ENCODE measurements at places on chromosomes 2 and 18.
A peak's percentile ranks its signal among the peaks of the same experiment; 100 is the strongest.

DNA sequence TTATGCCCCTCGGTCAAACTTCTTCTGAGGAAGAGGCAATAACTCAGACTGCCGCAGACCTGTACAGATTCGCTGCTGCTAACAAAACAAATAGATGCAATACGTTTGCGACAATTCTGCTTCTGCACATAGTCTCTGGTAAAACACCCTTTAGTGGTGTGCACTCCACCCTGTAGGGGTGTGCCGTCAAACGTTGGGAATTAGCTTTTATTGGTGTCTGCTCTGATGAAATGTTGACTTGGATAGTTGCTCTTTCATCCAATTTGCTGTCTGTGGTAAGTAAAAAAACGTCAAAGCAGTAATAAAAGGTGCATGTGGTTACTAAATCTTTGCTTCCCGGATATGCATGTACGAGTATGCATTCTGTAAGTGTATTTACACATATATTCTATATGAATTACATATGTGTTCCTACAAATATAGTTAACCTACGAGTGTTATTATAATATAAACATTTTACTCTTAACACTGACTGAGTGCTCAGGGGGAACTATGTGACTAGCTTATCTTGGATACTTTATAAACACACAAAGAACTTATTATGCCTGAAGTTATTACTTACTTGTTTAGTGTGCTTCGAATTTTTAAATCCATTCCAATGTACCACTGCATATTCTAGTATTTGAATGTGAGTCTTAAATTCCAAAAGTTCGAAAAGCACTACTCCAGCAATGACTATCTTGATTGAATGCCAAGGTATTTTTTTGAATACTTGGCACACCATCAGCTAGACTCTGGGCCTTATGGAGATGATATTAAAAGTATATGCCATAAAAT, 610.2 kb downstream of the ZEB2 start:
- DNase-seq = no peak

DNA sequence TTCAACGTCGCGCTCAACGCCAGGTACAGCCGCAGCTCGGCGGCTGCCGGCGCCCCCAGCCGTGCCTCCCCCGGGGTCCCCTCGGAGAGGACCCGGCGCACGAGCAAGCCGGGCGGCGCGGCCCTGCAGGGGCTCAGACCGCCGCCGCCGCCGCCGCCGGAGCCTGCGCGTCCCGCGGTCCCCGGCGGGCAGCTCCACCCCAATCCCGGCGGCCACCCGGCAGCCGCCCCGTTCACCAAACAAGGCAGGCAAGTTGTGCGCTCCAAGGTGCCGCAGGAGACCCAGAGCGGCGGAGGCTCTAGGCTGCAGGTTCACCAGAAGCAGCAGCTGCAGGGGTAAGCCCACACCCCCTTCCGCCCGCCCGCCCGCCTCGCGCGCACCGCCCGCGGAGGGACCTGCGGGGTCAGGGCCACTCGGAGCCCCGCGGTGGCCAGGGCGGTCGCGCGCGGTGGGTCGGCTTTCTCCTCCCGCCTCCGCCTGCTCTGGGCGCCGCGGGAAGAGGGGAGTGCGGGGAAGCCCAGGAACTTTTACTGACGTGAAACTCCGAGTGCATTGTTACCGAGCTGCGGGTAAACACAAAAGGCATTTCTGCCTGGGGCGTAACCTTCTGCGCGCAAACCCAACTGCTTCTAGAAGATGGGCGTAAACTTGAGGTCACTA, 861 bp downstream of the LTBP1 start:
- DNase-seq = peak; percentile 16

DNA sequence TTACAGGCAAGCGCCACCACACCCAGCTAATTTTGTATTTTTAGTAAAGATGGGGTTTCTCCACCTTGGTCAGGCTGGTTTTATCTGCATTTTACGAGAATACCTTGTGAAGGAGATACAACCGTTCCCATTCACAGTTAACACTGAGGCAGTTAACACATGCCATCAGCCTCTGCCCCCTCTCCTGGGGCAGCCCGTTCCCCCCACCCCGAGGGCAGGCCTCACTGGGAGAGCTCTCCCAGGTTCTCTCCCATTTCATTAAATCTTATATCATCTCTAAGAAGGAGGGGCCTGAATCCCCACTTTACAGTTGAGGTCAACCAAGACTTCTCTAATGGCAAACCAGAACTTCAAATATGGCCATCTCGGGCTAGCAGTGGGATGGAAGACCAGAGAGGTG, 95.0 kb upstream of the ST3GAL5 start:
- DNase-seq = no peak

DNA sequence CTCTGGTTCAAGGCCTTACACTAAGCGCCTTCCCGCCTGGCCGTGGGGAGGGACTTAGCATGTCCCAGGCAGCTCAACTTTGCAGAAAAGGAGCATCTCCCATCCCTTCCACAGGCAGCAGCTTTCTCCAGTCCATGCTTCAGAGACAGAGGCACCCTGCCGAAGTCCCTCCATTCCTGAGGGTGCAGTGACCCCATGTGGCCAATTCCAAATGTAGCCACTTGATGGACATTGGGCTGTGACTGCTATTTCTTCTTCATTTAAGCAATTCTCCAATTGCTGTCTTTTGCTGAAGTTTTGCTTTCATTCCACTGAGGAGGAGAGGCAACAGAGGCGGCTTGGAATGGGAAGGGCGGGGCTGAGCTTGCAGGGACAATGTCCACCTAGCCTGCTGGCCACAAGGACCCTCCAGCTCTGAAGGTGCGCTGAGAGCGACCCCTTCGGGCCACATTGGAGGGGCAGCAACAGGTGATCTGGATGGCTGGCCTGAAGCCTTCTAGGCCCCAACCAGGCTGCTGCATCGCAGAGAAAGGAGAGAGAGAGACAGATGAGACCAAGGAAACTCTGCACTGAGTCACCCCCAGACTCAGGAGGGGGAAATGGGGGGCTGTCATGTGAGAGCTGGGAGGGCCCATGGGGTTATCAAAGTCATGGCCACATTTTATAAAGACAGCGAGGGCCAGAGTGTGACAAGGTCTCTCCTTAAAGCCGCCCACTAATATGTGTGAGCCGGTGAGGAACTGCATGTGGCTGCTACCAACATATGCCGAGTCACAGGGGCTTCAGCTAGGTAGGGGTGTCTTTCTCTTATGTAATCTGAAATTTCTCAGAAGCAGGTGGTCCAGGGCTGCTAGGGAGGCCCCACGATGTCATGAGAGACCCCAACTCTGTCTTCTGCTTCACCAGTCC, 61.3 kb downstream of the LONRF2 start:
- DNase-seq = no peak

- DNase-seq = no peak
These were observed 44.0 kb downstream of the MAL start for GRCh38 chr2:95069465-95069864.

DNA sequence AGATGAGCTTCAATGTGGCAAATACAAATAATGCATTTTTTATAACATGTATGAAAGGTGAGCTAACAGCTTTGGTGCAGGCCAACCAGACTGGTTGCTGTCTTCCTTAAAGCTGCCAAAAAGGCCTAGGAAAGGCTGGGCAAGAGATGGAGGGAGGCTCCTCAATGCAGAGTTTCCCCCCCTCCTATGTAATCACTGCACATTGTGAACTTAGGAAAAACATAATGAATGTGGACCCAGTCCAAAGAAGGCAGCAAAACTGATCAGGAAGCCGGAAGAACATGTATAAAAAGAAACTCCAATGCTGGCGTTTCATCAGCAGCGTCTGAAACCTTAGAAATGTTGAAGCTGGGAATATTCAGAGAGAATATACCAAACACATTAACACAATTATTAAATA, 84.2 kb upstream of the LYPD6 start:
- DNase-seq = no peak

DNA sequence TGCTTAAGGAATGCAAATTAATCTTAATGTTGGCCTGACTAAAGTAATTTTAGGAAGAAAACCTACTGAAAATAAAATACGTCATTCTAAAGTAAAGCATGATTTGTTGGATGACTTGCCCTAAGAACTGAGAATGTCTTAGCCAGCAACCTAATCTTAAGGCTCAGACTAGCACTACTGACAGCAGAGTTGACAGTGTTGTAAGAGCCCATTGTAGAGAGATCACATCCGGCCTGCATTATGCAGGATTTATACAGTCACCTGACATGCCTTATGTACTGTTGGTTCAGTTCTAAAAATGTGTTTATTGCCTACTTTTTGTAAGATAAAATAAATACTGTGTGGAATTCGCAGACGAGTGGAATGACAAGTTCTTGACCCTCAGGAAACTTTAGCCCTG, 82.3 kb downstream of the TMEM185B start:
- DNase-seq = no peak

- DNase-seq = no peak
These were observed 772 bp downstream of the RELCH start for GRCh38 chr18:62187543-62188510.

GRCh38 chr2:215850380-215850779, 163.0 kb downstream of the MREG start:
- no peak for DNase-seq

GRCh38 chr2:236985761-236986339, 99.8 kb upstream of the COPS8 start:
- DNase-seq = no peak

GRCh38 chr18:50727721-50728471, 91.9 kb downstream of the MRO start:
- DNase-seq = no peak

DNA sequence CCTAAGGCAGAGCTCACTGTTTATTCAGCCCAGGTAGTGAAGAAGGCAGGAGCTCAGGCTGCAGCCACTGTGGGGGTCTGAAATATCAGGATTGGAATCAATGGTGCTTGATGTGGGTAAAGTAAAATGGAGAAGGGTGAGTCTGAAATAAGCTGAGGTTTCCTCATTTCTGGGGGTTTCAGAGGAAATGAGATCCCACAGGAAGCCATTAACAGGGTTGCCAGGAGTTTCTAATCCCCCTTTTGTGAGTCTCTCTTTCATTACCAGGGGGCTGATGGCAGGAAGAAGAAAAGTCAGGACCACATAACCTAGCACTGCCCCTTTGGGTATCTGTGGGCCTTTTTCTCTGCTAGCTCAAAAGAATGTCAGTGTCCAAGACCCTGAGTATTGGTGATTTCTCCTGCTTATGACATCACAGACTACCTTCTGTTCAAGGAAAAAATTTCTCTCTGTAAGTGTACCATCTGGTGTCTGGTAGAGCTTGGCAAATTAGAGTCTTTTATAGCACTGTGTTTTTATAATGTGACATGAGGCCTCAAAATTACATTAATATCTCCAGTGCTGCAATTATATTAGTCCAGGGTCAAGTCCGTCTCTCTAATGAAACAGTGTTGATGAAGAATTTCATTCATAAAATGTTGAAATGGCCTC, 56.0 kb downstream of the LBH start:
- no peak for DNase-seq

GRCh38 chr2:214593727-214594126, 182.9 kb downstream of the VWC2L start:
- no peak for DNase-seq

DNA sequence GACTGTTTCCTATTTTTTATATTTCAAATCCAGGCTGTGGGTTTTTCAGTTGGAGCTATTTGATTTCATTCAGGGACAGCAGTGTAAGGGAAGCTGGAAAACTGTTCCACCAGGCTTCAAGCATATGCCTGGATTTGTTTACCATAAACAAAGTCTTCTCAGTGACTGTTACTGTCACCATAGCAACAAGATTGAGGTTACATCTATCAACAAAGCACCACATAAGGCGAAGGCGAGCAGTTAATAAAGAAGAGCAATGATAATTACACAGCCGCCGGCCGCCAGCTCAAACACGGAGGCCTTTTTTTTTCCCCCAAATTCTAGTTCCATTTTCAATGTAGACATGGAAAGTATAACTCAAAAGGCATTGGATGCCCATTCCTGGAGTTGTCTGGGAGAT, 553.7 kb upstream of the SYT4 start:
- DNase-seq = no peak

DNA sequence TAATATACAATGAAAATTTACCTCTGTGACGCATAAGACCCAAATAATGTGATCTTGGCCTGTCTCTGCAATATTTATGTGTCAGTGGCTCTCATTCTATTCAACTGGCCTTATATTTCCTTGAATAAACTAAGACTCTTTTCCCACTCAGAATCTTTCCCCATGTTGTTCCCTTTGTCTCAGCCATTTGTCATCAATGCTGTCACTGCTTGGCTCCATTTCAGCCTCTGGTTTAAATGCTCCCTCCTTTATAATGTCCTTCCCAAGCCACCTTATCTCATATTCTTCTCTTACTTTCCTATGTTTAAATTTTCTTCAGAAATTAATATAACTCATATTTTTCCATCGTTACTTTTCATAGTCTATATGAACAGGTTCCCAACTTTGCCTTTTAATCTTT, 158.3 kb upstream of the DTNA start:
- no peak for DNase-seq

DNA sequence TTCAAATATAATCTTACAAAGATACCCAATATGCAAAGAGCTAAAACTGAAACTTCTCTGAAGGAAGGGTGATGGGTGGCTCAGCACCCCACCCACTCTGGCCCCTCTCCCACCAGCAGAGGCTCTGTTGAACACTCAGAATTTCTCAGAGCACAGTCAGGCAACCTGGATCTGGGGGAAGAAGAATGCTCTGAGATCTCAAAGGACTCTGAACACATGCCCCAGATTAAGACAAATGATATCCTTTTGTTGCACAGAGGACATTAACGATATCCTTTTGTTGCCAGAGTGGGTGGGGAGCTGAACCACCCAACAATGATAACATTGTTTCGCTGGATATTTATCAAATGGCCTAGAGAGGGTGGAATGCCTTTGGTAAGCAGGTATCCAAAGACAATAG, 104.8 kb downstream of the LBH start:
- DNase-seq = no peak

DNA sequence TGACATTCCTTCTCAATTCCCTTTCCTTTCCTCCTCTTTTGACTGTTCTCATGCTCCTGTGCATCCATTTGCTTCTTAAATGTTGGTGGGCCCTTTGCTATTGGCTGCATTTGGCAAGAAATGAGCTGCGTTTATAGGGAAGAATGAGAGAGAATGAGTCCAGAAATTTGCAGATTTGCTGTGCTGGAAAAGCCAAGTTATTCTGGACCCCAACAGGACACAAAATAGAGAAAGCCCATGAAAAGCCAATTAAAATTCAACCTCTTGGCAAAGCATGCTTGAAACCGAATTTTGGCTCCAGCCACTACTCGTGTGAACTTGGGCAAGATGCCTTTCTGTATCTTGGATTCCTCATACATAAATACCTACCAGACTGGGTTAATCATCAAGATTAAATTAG, 1.3 kb upstream of the SCLY start:
- no peak for DNase-seq

DNA sequence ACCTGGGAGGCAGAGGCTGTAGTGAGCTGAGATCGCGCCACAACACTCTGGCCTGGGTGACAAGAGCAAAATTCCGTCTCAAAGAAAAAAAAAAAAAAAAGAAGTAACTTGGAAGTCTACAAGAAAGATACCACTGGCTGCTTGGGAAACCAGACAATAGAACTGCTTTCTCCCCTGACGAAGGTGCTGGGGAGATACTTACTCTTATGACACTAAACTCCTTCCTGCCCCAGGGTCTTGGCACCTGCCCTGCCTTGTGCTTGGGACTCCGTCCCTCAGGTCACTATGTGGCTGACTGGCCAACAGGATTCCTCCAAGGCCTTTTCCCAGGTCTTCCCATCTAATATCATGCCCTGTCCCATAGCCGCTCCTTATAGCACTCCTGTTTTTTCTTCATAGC, 30.7 kb downstream of the INPP5D start:
- no peak for DNase-seq

GRCh38 chr18:13425357-13426091, 207.0 kb downstream of the LDLRAD4 start:
- DNase-seq = no peak

- no peak for DNase-seq
These were observed 54.5 kb downstream of the MEIS1 start for GRCh38 chr2:66489436-66489835.

GRCh38 chr2:15155959-15156574, 405.1 kb downstream of the NBAS start:
- no peak for DNase-seq

GRCh38 chr2:72034353-72035095, 113.1 kb downstream of the CYP26B1 start:
- DNase-seq = no peak

Data from activated T-cell treated with anti-CD3 and anti-CD28 coated beads for 48 hours (primary cell).